ENCODE measurements at places on chromosomes 2 and 18. TPM values are rescaled to one million over a fixed set of nuclear protein-coding genes. Genes with fewer than 3 reads are reported as not detected.
A peak's percentile ranks its signal among the peaks of the same experiment; 100 is the strongest.

DNA sequence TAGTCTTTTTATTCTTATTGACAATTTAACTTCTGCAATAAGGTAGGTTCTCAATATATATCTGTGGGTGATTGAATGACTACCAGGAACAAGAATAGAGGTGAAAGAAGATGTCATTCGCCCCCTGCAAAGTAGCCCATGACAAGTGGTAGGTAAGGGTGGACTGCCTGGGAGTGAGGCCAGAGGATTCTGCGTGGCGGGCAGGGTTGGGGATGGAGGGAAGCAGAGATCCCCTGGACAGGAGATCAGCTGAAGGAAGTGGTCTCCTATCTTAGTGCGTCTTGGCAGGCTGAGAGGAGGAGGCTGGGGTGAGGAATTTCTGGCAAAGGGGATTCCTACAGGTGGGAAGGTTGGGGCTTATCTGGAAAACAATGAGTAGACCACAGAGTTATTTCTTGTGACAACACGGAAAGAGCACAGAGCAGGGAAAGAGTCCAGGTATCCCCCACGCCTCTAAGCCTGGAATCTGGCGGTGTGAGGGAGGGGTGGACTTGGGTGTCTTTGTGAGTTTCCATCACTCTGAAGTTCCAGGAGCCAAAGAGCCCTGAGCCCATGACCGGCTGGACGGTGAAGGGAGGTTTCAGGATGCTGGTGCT is 21.5 kb upstream of the MYCN start:
- DNase-seq: no peak

- DNase-seq: no peak
Observed at GRCh38 chr2:63662028-63662804, 73.5 kb downstream of the MDH1 start.

- peak; percentile 37 for DNase-seq
Observed at GRCh38 chr2:217478831-217479455, 523.9 kb downstream of the TNS1 start.

Gene IL36B
- not detected for total RNA-seq

Gene COL4A3
- total RNA-seq: 1.2 TPM

Gene INO80B
- total RNA-seq: 21.8 TPM

Data from GM23338 (cell line).